ENCODE measurements at places on chromosomes 12 and 14. TPM values are rescaled to one million over a fixed set of nuclear protein-coding genes. Genes with fewer than 3 reads are reported as not detected.

The PMEL gene
- 0.59 TPM for total RNA-seq

The OR4K14 gene
- total RNA-seq, result not detected

- DNase-seq, result no peak
Observed at GRCh38 chr12:32296567-32296966, 102.8 kb upstream of the FGD4 start.

DNA sequence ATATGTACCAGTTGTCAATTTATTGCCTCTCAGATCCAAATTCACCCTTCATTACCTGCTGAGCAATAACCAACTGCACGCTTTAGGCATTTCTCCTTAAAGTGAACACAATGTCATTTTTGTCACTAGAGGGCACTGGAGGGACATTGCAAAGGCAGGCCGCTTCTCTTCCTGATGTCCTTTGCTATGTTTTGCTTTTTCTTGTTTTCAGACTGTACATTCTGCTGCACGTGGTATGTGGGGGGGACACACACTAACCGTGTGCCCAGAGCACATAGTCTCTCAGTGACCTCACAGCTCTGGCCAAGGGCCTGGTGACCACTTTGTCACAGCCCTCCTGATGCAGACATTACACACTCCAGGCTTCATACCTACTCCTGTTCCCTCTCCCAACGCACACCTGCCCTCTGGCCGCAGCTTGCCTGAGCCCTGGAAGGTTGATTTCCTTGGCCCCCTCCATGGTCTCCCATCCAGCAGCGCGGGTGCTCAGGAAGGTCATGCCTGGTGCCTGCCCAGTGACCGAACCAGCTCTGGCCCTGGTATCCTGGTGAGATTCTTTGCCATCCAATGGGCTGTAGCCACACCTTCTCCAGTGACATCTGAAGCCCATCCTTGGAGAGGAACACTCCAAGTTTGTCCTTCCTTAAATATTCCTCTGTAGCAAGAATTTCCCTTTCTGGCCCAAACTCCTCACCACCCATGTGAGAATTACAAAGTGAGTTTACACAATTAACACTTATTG lies 39.9 kb downstream of the MYO1H start:
- no peak for DNase-seq

- DNase-seq, result no peak
Observed at GRCh38 chr12:29537298-29537697, 39.8 kb upstream of the OVCH1 start.
